ENCODE measurements at places on chromosomes 11 and 22.
A peak's percentile ranks its signal among the peaks of the same experiment; 100 is the strongest.

DNA sequence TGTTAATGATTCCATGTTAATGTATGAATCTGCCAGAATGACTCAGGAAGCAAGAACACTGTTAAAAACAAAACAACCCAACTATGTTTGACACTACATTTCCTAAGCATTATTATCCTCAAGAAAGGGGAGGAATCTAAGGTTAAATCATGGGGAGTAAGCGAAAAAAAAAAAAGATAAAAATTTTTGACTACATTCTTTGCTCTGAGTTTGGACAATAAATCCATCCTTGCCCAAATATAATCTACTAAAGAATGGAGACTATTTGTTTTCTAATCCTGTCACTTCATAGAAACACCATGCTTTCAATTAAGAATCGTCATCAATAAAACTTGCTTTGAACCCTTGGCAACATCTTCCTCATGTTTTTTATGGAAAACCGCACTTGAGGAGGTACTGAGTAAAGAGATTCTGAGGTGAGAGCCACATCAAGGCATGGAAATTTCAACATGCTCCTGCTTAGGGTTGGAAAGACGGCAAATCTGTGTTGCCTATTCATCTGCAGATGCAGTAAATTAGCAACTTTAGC lies 9.7 kb downstream of the MAML2 start:
- DNase-seq: no peak

- no peak for DNase-seq
Observed at GRCh38 chr22:40451210-40451609, 80.8 kb downstream of the SGSM3 start.

DNA sequence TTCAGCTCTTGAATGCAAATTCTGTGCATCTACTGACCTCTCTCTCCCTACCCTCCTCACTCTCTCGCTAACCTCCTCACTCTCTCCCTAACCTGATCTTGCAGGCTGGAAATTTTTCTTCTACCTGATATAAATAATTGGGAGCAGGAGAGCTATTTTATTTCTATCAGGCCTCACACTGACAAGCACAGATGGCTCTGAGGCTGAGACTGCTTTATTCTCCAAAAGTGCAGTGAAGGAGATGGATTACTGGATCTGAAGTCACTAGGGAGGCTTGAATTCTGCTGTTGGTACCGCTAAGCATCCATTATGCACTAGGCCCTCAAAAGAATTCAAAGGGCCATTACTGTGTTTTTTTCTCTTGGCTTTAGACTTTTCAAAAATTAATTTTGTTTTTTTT lies 19.4 kb upstream of the LDHA start:
- DNase-seq: no peak

GRCh38 chr11:69257838-69258658 lies 35.9 kb upstream of the MYEOV start:
- no peak for DNase-seq

- DNase-seq: no peak
Observed at GRCh38 chr11:94062360-94062759, 41.2 kb downstream of the HEPHL1 start.

GRCh38 chr22:21984793-21985192 lies 2.2 kb upstream of the TOP3B start:
- no peak for DNase-seq

DNA sequence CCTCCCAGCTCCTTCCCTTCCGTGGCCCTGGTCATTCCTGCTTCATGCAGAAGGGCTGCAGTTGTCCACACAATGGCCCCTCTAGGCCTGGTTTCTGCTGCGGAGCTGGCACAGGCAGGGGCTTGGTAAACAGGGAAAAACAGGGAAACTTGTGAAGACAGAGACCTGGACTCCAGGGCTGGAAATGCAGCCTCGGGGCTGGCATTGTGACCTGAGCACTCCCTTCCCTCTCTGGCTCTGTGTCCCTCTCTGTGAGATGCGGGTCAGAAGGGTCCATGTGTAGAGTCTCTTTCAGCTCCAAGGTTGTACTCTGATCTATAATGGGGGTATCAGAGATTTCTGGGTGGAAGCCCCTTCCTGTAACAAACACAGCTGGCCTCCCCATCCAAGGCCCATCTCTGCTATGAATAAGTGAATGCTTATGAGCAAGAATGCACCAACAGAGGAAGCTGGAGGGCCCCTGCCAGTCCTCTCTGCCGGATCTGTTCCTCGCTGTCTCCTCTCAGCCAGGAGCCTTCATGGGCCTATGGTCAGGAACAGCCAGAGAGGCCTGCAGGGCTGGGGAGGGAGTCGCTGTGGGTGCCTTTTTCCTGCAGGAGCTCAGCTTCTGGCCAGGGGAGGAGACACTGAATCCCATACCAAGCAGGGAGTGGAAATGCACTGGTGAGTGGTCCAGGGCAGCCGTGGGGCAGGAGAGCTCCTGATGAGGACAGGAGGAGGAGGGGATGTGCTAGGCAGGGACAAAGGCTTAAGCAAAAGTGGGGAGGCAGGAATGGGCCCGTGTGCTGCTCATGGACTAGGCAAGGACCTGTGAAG lies 6.7 kb upstream of the DERL3 start:
- no peak for DNase-seq

- peak; percentile 15 for DNase-seq
Observed at GRCh38 chr11:64359712-64360445, 917 bp downstream of the RPS6KA4 start.

DNA sequence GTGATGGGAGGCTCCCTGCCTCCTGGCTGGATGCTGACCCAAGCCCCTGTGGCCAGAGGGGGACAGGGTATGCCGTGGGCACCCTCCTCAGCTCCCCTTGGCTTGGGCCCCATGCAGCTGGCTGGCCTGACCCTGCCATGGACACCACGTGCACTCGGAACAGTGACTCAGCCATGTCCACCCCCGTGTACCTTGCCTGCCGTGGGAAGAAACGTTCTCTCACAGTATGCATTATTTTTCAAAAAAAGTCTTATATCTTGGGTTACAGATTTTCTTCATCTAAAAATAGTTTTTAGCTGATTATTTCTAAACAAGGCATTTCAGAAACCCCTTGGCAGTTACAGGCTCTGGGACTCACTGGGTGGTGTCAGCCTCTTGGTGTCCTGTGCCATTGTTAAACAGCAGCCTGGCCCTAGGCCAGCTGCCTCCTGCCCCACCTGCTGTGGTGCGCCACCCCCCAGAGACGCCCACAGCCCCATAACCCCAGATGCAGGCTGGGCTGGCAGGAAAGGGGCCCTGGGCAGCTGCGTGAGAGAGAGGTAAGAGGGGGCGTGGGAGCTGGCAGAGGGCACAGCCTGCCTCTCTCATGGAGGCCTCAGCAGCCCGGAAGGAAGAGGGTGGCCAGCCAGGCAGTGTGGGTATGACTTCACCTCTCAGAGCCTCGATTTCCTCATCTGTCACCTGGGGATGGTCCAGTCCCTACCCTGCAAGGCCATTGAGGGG lies 99.8 kb downstream of the MORC2 start:
- DNase-seq: no peak

DNA sequence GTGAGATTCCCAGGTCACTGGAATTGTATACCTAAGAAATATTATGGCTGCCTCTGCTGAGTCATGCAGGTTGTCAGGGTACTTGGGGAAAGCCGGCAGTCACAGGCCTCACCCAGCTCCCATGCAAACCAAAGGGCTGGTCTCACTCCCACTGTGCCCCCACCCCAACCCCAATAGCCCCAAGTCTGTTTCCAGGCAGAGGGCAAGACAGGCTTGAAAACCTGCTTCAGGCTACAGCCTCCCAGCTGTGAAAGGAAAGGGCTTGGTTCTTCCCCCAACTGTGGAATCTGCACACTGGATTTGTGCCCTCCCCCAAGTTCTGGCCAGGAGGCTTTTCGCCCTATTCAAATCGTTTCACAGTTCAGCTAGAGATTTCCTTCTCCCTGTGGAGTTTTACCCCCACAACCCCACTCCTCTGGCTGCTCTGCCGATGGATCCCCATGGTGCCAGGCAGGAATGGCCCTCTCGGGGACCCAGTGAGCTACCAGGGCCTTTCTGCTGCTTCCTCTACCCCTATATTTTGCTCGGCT lies 37.0 kb upstream of the ABTB2 start:
- no peak for DNase-seq

GRCh38 chr11:100739666-100740065 lies 52.6 kb downstream of the ARHGAP42 start:
- DNase-seq: no peak

DNA sequence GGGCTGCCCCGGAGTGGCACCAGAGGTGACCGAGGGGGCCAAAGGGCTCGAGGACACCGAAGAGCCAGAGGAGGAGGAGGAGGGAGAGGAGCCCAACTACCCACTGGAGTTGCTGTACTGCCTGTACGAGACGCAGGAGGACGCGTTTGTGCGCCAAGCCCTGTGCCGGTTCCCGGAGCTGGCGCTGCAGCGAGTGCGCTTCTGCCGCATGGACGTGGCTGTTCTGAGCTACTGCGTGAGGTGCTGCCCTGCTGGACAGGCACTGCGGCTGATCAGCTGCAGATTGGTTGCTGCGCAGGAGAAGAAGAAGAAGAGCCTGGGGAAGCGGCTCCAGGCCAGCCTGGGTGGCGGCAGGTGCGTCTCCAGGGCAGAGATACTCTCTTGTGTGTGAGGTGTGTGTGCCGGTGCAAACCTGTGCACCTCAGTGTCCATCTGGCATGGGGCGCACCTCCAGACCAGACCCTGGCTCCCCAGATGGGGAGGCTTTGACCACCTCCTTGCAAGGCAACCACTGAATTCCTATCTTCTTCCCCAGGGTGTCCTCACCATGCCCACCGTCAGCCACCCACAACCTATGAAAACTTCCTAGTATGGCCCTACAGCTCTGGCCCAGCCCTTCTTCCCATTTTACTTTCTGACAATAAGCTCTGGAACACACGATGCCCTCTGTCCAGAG lies 3.4 kb downstream of the NLRP6 start:
- DNase-seq: no peak

- peak; percentile 15 for DNase-seq
Observed at GRCh38 chr11:122215244-122215992, 99.4 kb upstream of the BLID start.

DNA sequence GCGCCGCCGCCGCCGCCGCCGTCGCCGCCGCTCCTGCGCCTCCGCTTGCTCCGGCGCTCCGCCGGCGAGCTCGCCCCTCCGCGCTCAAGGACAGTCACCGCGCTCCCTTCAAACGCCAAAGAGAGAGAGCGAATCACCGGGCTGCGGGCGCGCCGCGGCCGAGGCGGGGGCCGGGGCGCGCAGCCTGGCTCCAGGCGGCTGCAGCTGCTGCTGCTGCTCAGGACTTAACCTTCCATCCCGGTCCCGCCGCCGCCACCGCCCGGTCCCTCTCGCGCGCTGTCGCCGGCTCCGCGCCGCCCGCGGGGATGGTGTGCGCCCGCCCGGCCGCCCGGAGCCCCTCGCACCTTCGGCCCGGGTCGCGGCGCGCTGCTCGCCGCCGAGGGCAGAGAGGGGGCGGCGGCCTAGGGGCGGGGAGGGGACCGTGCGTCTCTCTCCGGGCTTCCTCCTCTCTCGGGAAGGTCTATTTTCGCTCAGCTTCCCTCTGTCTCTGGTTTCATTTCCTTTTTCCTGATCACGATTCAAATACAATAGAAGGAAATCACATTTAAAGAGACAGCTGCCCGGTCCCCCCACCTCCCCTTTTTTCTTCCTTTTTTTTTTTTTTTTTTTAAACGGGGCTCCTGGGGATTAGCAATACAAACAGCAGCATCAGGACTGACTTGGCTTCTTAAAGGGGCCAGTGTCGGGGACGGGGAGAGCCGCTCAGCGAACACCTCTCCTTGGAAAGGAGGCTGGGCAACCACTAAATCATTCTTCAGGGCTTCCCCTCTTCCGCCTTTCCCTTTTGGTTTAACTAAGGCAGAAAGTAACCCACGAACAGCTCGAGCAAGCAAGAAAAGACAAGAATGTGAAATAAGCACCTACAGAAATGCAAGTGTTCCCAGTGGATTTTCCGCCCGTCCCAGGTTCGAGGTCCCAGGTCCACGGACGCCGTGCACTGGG lies 22.1 kb downstream of the LMO2 start:
- no peak for DNase-seq

- DNase-seq: no peak
Observed at GRCh38 chr11:109849051-109849450, 244.1 kb upstream of the ZC3H12C start.

DNA sequence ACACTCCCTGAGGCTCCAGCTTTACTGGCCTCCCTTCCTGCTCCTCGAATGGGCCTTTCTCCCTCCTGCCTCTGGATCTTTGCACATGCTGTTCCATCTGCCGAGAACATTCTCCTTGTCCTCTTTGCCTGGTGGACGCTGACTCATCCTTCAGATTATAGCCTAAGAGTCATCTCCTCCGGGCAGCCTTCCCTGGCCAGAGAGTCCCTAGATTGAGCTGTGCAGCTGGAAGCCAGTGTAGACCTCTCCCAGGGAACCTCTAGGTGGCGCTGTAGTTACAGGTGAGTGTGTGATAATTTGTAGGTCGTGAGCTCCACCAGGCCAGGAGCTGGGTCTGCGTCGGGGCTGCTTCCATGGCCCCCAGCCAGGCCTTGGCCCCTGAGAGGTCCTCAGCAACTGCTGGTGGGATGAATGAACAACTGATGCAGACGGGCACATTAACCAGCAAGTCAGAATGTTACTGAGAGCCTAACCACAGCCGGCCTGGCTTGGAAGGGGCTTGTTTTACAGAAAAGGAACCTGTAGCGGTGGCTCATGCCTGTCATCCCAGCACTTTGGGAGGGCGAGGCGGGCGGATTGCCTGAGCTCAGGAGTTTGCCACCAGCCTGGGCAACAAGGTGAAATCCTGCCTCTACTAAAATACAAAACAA lies 8.7 kb downstream of the PNPLA5 start:
- no peak for DNase-seq

DNA sequence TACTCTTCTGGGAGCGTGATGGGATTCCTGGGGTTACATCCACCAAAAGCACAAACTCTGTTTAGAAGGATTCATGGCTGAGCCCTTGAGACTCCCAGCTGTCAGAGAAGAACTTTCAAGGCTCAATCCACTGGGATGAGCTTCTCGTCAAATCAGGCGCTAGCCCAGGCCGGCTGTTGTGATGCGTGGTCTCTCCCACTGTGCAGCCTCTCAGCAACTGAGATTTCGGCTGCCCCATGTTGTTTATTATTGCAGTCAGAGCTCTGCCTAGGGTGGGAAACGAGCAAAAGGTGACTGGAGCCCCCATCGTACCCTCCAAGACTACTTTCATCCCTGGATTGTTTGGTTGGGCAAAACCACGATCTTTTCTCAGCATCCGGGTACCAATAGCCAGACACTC lies 251.6 kb downstream of the ETS1 start:
- no peak for DNase-seq

DNA sequence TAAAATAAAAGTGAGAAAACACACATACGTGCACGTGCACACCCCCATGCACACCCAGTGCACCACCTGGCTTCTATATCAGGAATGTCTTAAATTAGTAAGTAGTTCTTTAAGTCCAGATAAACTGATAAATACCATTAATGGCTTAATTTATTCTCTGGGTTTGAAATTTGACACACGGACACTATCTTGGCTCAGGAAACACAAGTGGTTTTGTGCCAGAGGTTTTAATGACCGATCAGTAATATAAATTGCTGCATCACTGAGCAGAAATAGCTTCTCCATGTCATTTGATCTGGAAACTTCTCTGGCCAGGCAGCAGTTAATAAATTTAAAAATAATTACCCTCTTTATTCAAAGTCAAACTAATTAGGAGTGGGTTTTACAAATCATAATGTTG lies 101.5 kb upstream of the NNMT start:
- DNase-seq: no peak

Data from stimulated activated CD4-positive, alpha-beta T cell treated with anti-CD3 and anti-CD28 coated beads, Interleukin-12 subunit alpha, Interleukin-12 subunit beta, amount 100 ng/mL, for 24 hours (primary cell).